Osteoblast (primary cell): ENCODE measurements at places on chromosomes 4 and X.

GRCh38 chr4:73409012-73409862 is 5.2 kb downstream of the ALB start:
- DNase-seq: no peak

GRCh38 chr4:118849867-118850487 is 14.1 kb upstream of the SEC24D start:
- DNase-seq: no peak

DNA sequence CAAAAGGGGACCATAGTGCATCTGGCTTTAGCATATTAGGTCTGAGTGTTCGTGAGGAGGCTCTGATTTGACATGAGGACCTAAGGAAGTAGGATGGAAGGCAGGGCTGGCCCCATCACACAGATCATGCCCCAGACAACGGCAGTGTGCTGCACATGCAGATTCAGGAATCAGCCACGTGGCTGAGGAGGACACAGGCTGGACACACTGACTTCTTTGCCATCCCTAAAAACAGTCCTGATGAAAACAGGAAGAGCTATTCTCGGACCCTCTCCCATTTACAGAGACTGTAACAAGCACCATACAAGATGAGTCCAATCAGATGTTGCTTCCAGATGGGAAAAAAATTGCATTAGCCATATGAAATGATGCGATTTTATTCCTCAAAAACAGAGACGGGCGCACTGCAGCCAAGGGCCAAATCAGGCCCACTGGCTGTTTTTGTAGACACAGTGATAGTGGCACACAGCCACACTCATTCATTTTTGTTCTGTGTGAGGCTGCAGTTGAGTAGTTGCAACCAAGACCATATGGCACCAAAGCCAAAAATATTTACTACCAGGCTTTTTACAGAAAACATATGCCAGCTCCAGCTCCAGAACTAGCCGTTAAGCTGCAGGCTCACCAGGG is 41.0 kb downstream of the ACSL1 start:
- no peak for DNase-seq

DNA sequence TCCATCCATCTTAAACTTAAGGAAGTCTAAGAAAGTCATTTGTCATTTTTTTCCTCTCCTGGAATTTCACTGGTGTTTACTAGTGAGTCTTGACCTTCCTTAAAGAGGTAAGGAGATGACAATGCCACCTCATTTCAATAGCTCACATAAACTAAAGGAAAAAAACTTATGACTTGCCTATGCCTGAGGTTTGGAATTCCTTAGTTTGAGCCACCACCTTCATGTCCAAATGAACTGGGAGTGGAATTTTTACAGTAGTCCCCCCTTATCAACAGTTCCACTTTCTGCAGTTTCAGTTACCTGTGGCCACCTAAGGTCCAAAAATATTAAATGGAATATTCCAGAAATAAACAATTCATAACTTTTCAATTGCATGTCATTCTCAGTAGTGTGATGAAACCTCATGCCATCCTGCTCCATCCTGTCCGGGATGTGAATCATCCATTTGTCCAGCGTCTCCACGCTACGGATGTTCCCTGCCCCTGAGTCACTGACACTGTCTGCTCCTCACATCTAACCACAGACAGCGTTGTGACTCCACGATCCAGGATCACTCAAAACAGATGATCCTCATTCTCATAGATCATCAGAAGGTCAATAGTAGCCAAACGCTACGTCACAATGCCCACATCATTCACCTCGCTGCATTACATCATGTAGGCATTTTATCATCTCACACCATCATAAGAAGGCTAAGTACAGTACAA is 177.4 kb downstream of the SH3KBP1 start:
- peak; percentile 78 for DNase-seq

- peak; percentile 59 for DNase-seq
Observed at GRCh38 chr4:73998040-73999011, at the start of gene CXCL5. TSS of gene CXCL5 (minus strand) at chr4:73998677. CDS start at chr4:73998581, 96 bp downstream.

DNA sequence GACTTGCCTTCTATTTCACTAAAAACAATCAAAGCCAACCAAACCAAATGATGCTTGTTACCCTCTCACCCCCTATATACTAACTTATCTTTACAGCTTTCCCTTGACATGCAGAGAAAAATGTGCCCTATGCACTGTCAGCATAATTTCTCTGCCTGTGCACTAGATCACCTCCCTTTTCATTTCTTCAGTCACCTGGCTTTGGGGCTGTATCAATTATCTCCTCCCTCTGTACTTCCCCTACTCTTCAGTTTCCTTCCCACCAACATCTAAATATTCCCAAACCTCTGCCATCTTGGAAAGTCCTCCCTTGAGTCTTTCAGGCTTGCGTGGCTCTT is 103.5 kb upstream of the TAPT1 start:
- DNase-seq: no peak

DNA sequence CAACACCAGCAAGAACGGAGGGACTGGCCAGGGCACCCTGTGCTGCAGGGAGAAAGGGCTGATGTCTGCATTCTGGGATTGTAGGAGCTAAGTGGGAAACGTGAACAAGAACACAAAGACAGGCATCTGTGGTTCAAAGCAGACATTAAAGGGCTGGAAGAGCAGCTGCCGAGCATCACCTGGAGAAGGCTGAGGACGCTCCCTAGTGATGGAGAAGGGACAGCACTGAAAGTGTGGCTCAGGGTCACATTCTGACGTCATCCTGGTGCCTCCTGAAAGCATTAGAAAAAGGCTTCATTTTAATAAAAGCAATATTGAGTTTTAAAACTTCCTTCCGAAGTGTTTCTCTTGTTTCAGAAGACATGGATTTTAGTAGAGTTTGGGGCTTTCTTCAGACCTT is 62.3 kb downstream of the CLDN22 start:
- no peak for DNase-seq

DNA sequence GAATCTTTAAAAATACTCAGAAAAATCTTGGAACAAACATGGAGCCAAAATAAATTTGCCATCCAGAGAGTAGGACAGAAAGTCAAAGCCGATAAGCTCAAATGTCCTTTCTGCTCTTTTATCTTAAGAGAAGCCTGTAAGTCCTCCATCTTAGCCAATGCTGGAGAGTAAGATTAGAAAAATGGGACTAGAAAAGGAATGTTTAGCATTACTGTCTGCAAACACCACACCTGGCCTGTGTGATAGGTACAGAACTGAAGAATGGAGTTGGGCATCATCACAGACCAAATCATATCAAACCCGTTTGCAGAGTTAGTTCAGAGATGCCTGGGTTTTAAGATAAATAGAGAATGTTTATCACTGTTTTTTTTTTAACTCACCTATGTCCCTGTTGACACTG is 10.5 kb upstream of the SLC39A8 start:
- DNase-seq: no peak

GRCh38 chr4:88599298-88599697 is 7.0 kb downstream of the HERC3 start:
- DNase-seq: no peak

- no peak for DNase-seq
Observed at GRCh38 chrX:15158736-15159406, 111.0 kb downstream of the ASB9 start.

- DNase-seq: no peak
Observed at GRCh38 chr4:87012265-87012953, 77.6 kb downstream of the AFF1 start.

- peak; percentile 78 for DNase-seq
Observed at GRCh38 chrX:54042609-54043021, 1.7 kb downstream of the PHF8 start.

DNA sequence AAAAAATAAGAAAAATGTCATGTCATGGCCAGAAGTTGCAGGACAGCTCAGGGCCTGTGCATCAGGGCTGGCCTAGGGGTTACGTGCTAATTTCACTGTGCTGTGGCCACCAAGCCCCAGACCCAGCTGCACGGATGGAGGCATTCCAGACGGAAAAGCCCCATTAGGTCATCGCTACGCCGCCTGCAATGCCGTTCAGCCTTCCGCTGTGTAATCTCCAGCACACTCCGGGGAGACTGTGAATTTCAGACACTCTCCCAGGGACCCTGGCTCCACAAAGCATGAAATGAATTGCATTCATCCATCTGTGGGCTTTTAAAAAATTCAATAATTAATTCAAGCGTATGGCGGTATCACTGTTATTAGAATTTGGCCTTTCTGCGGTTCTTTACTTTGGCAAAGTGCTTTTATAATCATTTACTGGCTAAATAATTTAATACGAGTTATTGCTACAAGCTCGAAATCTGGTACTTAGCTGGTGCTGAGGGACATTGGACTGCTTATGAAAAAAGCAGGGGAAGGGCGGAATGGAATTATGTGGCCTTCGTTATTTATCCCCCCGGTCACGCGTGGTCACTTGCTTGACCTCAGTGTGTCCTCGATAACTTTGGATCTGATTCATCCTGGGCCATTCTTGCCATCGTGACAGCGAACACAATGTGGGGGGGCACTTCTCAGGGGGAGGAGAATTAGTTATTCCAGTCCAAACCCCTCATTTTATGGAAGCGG is 9.0 kb upstream of the NSG1 start:
- peak; percentile 35 for DNase-seq

- DNase-seq: peak; percentile 94
Observed at GRCh38 chr4:151362404-151363164, 37.2 kb upstream of the SH3D19 start.

- DNase-seq: no peak
Observed at GRCh38 chr4:77174426-77174825, 17.4 kb downstream of the CCNG2 start.

DNA sequence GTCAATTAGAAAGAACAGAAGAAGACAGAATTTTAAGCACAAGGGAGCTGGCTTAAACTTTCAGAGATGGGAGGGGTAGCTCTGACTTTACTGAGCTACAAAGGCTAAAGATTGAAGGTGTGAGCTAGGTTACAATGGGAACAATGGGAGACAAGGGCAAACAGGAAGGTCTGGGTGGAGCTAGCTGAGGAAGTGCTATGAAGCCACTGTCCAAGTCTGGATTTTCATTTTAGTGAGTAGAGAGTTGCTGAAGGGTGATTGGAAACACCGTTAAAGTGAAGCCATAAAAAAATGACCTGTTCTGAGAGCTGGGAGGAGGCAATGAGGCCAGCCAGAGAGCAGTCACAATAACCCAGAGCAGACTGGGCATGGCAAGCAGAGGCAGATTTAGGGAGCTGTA is 104.3 kb upstream of the CITED1 start:
- DNase-seq: no peak

GRCh38 chrX:56763556-56764152 is 34.6 kb downstream of the NBDY start:
- DNase-seq: peak; percentile 77

DNA sequence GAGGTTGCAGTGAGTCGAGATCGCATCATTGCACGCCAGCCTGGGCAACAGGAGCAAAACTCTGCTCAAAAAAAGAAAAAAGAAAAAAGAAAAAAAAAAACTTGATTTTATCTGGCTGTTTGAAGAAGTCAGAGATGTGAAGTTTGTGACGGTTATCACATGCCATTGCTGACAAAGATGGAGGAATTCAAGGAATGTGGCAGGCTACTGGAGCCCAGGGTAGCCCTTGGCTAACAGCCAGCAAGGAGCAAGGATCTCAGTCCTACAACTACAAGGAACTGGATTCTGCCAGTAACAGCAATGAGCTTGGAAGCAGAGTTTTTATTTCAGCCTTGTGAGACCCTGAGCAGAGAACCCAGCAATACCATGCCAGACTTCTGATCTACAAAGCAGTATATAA is 24.3 kb upstream of the TET2 start:
- no peak for DNase-seq

DNA sequence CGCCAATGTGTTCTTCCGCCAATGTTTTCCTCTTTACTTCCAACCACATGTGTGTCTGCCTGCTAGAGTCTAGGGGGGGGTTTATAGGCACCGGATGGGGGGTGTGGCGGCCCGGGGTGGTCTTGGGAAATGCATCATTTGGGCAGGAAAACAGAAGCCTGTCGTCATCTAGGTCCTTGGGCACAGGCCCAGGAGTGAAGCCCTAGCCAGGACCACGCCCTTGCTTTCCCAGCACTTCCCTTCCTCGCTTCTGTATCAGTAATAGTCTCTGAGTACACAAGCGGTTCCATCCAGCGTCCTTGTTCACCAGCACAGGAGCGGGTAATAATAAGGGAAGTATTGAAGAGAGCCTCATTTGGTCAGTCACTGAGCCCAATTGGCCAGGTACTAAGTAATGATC is 74.5 kb downstream of the QDPR start:
- no peak for DNase-seq

DNA sequence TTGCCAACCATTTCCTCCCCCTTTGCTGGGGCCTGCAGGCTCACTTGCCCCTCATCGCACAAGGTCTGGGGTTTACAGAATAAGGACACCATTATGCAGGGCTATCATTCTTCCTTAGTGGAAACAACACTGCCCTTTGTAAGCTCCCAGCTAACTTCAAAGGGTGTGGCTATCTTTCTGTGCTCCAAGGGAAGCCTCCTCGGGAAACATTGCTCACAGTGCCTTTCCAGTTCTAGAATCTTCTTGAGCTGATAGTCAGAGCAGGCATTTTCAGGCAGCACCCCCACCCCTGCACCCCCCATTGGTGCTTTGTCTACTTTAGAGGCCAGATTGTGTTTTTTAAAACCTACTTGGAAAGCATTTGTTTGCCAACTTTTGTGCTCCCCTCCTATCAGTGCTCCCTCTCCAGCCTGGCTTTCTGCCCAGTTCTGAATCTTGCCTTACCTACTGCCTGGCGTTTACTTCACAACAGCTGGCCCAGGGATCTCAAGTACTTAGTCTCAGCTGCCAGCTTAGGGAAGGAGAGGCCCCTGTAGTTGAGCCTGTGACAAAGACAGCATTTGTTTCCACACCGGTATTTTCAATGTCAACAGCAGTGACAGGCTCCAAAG is 53.5 kb downstream of the PLAC1 start:
- peak; percentile 74 for DNase-seq

DNA sequence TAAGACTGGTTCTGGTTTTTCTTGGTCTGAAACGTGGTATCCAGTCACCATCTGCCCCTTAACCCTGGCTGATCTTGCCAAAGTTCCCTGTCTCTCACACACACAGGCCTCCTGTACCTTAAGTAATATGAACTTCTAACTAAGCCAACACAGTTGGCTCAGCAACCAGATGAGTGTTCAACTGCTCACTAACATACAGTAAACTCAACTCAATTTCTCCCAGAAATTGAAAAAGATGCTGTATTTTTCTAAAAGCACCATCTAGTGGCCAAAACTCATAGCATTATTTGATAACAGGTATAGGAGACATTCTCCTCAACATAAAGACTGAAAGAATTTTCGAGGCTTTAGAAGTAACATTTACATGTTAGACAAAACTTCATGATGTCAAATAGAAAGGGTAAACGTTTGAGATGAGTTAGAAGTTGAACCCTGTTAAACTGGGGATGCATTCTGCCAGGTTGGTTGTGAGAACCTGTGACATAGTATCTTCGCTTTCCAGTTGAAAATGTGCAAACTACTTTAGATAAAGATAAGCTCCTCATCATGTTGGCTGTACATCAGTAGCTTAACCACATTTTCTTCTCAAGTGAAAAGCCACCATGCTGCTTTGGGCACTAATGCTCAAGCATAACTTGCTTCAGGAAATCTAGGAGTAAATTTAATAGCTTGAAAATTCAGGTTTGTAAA is 31.2 kb downstream of the CCNI start:
- peak; percentile 11 for DNase-seq

DNA sequence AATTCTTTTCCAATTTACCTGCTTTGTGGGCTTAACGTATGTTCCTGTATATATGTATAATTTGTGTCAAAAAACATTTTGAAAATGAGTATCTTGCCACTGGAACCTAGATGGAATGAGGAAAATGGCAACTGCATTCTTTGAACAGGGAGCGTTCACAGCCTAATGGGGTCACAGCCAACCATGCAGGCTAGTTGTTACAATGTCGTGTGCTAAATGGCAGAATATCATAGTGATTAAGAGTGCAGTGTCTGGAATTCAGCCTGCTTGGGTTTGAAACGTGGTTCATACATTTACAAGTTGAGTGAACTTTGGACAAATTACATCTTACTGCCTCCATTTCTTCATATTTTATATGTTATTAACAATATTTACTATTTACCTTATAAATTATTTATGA is 70.8 kb downstream of the PCDH7 start:
- DNase-seq: no peak

GRCh38 chrX:44733931-44734330 is 109.9 kb upstream of the DUSP21 start:
- no peak for DNase-seq
